Naive thymus-derived CD4-positive, alpha-beta T cell (primary cell): ENCODE measurements at places on chromosomes 6 and 20. TPM values are rescaled to one million over a fixed set of nuclear protein-coding genes. Genes with fewer than 3 reads are reported as not detected.
A peak's percentile ranks its signal among the peaks of the same experiment; 100 is the strongest.

DNA sequence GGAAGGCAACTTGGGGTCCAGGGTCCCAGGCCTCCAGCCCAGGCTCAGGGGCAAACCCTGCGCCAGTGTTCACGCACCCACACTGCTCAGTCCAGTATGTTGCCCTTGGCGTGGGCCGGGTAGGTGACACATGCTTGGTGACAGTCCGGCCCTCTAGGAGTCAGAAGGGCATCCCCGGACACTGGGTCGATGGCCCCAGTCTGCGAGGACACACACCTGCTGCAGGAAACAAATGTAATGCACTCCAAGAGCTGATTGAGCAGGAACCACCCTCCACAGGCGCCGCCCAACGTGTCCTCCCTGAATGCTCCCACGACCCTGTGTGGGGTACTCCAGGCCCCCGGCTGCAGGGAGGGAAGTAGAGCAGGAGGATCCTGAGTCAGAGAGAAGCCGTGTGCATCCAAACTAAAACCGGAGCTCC is 160.7 kb downstream of the DLL1 start:
- no peak for DNase-seq
- H3K27ac ChIP-seq = no peak overlapping the region
- no peaks in the 10 kb centered on the region for H3K27me3 ChIP-seq
- H3K36me3 ChIP-seq = no peaks in the 10 kb centered on the region
- H3K4me3 ChIP-seq = no peak overlapping the region

DNA sequence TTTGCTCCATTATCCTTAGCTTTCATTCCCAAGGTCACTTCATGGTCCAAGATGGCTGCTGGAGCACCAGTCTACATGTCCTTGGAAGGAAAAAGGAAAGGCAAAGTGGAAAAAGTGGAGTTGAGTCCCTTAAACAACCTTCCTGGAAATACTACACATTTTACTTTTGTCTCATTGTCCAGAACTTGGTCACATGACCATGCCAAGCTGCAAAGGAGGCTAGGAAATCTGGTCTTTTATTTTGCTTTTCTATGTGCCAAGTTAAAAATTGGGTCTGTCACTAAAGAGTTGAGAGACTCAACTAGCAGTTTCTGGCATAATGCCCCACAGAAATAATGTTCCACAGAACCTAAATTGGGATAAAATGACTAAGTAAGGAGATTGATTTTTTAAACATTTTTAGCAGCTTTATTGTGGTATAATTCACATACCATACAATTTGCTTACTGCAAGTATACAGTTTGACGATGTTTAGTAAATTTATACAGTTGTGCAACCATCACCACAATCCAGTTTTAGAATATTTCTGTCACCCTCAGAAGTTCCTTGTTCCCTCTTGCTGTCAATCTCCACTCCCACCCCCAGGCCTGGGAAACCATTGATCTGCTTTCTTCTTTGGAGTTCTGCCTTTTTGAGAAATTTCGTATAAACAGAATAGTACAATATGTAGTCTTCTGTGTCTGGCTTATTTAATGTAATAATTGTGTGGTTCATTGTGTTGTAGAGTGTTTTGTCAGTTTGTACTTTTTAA is 5.6 kb upstream of the CHD6 start:
- H3K27me3 ChIP-seq = no peaks in the 10 kb centered on the region
- H3K4me1 ChIP-seq = peaks cover 4% of the 10 kb centered on the region
- no peak overlapping the region for H3K27ac ChIP-seq
- no peak for DNase-seq
- no peaks in the 10 kb centered on the region for H3K36me3 ChIP-seq

GRCh38 chr6:33739571-33739970 is 7.1 kb downstream of the IP6K3 start:
- H3K4me1 ChIP-seq = no peaks in the 10 kb centered on the region
- no peak overlapping the region for H3K27ac ChIP-seq
- no peaks in the 10 kb centered on the region for H3K27me3 ChIP-seq

GRCh38 chr20:63313349-63314014 is 20.5 kb downstream of the COL20A1 start:
- H3K4me3 ChIP-seq = no peak overlapping the region
- no peaks in the 10 kb centered on the region for H3K27me3 ChIP-seq
- H3K27ac ChIP-seq = no peak overlapping the region
- DNase-seq = no peak
- no peaks in the 10 kb centered on the region for H3K4me1 ChIP-seq
- no peaks in the 10 kb centered on the region for H3K36me3 ChIP-seq

DNA sequence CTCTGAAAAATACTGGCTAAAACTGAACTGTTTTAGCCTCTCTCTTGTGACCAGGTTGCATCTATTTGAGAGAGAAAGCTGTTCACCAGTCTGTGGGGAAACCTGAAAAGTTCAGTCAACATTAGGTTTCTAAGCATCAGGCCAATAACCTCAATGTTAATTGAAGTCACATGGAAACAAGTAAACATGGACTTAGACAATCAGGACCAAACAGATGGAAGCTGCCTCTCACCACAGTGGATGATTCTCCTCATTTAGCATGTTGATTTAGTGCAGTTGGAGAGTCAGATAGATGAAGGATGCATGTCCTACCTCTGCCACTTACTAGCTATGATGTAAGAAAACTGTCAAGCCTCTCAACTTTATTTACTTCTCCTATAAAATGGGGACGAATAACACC is 18.2 kb downstream of the SCGN start:
- H3K36me3 ChIP-seq = no peaks in the 10 kb centered on the region
- no peak overlapping the region for H3K27ac ChIP-seq
- H3K4me1 ChIP-seq = no peaks in the 10 kb centered on the region
- no peak overlapping the region for H3K4me3 ChIP-seq
- no peaks in the 10 kb centered on the region for H3K27me3 ChIP-seq

DNA sequence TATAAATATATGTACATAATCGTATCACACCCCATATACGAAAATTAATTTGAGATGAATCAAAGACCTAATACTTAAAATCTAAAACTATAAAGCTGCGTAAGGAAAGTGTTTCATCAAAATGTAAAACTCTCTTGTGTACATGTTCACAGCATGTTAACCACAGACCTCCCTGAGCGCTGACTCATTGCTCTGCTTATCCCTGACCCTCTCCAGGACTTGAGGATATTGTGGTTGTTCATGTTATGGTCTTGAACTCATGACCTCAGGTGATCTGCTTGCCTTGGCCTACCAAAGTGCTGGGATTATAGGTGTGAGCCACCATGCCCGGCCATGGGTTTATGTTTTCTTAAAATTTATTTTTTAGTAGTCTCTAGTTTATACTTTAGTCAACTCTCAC is 14.2 kb downstream of the FAM83B start:
- H3K4me3 ChIP-seq = no peak overlapping the region
- H3K27me3 ChIP-seq = no peaks in the 10 kb centered on the region

- no peaks in the 10 kb centered on the region for H3K27me3 ChIP-seq
- H3K36me3 ChIP-seq = no peaks in the 10 kb centered on the region
- no peaks in the 10 kb centered on the region for H3K4me1 ChIP-seq
- DNase-seq = no peak
- H3K27ac ChIP-seq = no peak overlapping the region
- H3K4me3 ChIP-seq = no peak overlapping the region
Measured at GRCh38 chr20:10626896-10627295, 46.9 kb downstream of the JAG1 start.

- H3K27me3 ChIP-seq = no peaks in the 10 kb centered on the region
- H3K36me3 ChIP-seq = no peaks in the 10 kb centered on the region
- H3K4me1 ChIP-seq = no peaks in the 10 kb centered on the region
- peak overlapping the region; percentile 47 for H3K27ac ChIP-seq
Measured at GRCh38 chr6:32149092-32149755, 2.5 kb downstream of the PRRT1 start.

TXLNB gene
- total RNA-seq = 0.56 and 1.1 TPM in 2 replicates

EBF4 gene
- 7.7 TPM for total RNA-seq

SLC32A1 gene
- not detected in 2 replicates for total RNA-seq
